ENCODE measurements at places on chromosomes 7 and 10.

- no peak for DNase-seq
Observed at GRCh38 chr10:677038-677437, 12.4 kb downstream of the DIP2C start.

DNA sequence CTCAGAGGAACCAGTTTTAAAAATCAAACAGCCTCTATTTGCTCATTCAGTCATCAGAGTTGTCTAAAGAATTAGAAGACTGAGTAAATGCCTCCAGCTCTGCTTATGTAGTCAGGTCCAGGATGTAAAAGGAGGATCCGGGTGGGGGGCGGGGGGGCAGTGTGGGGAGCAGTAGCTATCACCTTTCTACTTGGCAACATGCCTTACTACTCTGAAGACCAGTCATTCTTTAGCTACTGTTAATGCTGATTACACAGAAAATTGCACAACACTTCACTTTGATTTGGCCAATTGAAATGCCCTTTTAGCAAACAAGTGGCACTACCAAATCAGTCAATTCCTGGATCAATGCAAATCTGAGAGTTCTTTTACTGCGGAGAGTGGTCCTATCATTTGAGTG lies 164.2 kb downstream of the NXPH1 start:
- DNase-seq: no peak

DNA sequence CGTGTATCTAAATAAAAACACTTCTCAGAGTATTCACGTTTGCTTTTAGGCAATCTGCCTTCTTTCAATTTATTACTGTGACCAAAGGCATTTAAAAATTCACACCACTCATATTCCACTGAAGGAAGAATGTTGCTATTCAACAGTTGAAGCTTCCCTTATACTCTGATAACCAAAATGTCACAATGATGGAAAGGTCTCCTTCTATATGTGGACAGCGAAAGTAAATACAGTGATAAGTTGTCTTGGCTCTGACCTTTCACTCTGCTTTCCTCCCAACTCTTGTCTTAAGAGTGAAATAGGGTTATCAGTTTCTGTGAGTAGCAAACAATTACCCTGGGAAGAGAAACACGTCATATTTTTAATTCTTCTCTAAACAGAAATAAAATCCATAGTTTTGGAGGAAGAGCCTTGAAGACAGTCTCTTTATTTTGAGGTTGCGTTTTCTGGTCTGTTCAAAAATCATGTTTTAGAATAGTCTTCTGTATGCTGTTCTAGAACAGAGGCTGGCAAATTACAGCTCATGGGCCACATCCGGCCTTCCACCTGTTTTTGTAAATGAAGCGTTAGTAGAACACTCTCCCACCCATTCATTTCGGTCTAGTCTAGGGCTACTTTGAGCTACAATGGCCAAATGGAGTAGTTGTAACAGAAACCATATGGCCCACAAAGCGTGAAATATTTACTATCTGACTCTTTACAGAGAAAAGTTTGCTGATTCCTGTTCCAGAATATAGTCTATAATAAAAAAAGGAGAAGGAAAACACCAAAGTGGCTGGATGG lies 41.3 kb downstream of the ETV1 start:
- DNase-seq: no peak

- no peak for DNase-seq
Observed at GRCh38 chr10:96831200-96831866, 765 bp upstream of the LCOR start.

GRCh38 chr10:31606841-31607240 lies 287.8 kb downstream of the ZEB1 start:
- DNase-seq: no peak

GRCh38 chr10:44419790-44420549 lies 35.1 kb upstream of the CXCL12 start:
- no peak for DNase-seq

DNA sequence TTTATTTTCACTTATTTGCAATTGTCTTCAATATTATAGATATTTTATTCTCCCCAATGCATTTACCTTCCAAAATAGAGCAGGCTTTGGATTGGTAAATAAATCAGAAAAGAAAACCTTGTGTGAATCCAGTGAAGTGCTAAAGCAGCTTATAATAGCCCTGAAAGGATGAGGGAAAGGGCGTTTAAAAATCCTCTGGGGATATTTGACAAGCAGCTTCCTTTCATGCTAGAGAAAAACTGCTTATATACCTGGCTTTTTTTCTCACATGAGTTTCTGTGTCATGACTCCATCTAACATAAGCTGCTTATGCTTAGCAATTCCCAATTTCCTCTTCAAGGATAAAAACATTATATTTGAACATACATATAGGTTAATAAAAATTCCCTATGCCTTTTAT lies 221.6 kb upstream of the SEMA3E start:
- DNase-seq: no peak

GRCh38 chr10:48740015-48740707 lies 55.5 kb downstream of the WDFY4 start:
- DNase-seq: no peak

GRCh38 chr10:94216201-94216600 lies 146.5 kb downstream of the NOC3L start:
- DNase-seq: no peak

DNA sequence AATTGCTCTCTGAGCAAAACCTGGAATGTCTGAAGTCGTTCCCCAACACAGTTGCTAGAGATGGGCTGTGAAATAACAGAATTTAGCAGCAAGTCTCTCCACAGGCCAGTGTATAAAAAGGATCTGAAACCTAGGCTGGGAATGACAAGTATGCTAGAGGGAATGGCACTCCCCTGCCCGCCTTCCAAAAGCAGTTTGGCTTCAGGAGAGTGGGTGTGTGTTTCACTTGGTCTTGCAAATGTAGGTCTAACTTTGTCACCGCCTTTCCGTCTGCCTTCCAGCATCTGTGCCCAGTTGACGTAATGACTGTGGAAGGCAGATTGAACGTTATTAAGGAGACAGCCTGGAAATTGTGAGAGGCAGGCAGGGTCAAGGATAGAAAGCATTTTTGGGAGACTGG lies 18.0 kb upstream of the MTURN start:
- no peak for DNase-seq

- no peak for DNase-seq
Observed at GRCh38 chr10:104032144-104032775, 53.4 kb downstream of the COL17A1 start.

- DNase-seq: no peak
Observed at GRCh38 chr10:36666451-36666850, 458.9 kb upstream of the ANKRD30A start.

GRCh38 chr7:117008118-117008885 lies 55.0 kb downstream of the ST7 start:
- no peak for DNase-seq

- DNase-seq: no peak
Observed at GRCh38 chr10:34859170-34859569, 44.1 kb upstream of the PARD3 start.

DNA sequence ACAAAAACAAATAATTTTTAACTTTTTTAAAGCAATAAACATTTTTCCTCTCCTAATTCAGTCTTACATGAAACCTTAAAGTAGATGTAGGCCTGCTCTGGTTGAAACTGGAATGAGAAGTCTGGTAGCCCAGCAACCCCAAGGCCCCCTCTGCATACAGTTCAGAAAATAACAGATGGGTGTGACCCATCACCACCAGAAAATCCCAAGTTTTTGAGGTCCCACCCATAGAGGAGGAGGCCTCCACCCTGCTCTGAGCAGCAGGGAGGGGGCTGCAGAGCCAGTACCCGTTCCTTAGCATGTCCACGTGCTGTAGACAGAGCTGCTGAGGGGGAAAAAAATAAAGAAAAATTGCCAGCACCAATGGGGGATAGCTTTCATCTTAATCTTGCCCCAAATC lies 122.7 kb downstream of the WNT2 start:
- no peak for DNase-seq

DNA sequence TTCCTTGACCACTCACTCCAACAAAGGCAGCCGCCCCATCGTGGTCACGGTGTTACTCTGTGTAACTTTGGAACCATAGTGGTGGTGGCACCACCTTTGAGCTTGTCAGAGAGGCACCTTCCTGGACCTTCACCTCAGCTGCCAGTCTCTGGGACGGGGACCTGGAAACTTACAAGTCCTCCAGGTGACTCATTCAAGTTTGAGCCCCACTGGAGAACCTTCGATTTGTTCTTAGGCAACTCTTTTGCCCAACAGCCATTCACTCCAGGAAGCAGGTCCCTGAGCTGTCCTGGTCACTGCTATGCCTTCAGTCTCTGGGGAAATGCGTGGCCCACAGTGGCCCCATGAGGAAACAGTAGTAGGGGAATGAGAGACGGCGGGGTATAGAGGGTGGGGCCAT lies 17.2 kb downstream of the STX1A start:
- no peak for DNase-seq

GRCh38 chr7:119802147-119802546 lies 470.8 kb upstream of the KCND2 start:
- no peak for DNase-seq

- DNase-seq: no peak
Observed at GRCh38 chr10:61460835-61461234, 7.7 kb upstream of the TMEM26 start.

- no peak for DNase-seq
Observed at GRCh38 chr7:137669706-137670105, 177.1 kb downstream of the DGKI start.

DNA sequence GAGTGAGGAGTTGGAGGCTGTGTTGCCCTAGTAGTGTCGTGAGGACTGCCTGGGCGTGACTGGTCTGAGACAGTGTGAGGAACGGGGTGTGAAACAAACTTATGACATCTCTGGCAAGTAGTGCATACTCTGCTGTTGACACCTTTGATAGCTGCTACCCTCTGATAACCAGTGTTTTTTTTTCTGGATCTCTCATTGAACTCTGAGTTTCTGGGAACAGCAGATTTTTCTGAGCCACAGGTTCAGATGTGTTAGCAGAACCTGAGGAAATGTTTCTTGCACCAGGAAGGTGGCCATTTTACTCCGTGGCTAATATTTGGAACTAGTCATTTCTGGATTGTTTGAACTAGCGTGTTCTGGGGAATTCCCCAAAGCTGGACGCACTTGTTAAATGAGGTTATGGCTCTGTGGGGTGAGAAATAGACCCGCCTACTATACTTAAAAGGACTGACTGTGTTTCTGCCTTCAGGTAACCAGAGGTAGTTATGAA lies 52.9 kb downstream of the AUTS2 start:
- peak; percentile 4 for DNase-seq

DNA sequence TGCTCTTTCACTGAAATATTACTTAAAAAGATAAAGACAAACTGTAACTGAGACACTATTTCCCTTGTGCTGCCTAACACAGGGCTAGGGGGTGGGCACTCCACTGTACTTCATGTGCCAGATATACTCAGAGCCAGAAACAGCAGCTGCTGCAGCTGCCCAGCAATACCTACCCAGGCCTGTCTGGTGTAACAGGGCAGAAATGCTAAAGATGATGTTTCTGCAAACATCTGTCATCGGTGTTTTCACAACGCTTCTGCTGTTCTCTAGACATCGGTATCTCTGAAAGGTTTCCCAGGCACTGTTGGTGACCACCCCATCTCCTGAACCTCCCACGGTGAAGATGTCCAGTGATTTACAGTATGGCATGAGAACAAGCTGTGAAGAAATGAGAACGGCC lies 42.7 kb downstream of the LAMB1 start:
- DNase-seq: no peak

DNA sequence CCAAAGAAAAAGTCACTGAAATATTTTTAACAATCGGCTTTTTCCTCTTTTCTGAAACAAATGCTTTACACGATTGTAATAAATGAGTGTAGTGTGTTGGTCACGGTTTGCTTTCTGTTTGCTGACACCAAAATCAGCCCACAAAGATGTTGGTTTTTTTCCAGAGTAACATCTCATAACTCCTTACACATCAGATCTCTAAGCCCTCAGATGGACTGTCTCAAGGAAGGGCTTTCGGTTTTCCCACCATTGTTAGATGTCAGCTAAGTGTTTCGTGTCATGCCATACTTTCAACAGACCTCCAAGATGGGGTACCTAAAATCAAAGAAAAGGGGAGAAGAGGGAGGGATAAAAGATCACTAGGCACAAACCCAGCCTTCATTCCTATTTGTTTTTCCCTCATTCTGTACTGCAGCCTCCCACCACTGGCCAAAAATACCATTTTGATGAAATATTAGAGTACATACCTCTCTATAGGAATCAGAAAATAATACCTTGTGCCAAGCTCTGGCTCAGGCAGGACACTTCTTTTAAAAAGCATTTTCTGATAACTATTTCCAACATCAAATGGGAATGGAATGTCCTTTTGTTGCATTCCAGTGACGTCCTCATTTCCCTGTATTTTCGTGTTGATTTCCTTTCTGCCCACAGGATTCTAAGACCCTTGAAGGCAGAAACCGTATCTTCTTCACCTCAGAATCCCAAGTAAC lies 159.1 kb downstream of the DGKI start:
- no peak for DNase-seq

DNA sequence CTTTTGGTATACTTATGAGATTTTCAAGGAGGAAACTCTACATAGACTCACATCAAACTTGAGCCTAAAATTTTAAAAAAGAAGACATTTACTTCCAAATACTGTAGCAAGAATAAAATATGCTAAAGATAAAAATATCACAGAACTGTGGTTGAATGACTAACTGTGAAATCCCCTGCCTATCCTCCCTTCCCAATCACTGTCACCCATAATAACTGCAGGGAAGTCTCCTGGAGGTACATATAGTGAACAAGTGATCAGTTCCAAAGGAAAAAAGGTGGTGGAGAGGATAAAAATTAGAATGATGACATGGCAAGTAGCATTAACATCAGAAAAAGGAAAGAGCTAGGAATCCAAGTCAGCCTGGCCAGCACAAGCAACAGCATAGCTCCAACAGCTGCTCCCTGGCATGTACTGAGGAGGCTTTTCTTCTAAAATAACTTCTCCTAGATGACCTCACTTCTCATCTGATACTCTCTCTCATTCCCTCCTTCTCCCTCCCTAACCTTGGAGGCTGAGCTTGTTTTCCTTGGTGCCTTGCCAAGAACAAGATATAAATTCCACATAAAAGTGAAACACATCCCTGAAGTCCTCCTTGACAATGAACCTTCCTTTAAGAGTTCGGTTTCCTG lies 124.0 kb downstream of the IQUB start:
- no peak for DNase-seq

DNA sequence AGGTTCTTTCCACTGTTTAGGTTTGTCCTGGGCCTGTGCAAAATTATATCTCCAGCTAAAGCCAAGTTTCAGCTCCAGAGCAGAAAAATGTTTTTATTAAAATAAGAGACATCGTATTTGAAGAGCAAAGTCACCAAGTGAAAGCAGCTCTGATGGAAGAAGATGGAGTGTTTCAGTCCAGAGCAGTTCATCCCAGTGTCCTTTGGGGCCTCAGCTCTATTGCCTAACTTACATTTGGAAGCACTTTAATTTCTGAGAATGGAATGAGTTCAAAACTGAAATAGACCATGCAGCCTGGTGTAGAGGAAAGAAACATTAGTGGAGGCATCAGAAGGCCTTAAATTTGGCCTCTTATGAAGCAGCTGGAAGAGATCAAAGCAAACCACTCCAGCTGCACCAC lies 545.2 kb downstream of the SORCS1 start:
- no peak for DNase-seq

- DNase-seq: no peak
Observed at GRCh38 chr10:108852211-108852610, 1071.1 kb downstream of the XPNPEP1 start.

DNA sequence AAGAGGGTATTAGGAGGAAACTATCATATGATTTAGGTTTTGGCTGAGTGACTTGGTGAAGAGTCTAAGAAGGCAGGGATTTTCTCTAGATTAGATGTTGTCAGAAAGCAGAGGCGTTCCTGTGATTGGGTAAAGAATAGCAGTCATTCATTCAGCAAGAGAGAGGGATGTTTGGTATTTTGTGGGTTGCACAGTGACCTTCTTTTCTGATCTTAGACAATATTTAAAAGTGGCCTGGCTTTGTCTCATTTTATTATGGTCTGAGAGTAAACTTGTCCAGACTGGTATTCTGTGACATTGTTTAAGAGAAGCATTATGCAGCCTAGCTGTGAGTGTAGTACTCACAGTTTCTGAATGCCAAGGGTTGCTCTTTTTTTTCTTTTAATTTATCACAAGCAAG lies 18.5 kb downstream of the HYAL4 start:
- DNase-seq: no peak

Measured in NK-92 treated with Interleukin-12 subunit alpha and Interleukin-12 subunit beta, amount 100 ng/mL, for 24 hours (cell line).